ENCODE measurements at places on chromosomes 12 and 14.

DNA sequence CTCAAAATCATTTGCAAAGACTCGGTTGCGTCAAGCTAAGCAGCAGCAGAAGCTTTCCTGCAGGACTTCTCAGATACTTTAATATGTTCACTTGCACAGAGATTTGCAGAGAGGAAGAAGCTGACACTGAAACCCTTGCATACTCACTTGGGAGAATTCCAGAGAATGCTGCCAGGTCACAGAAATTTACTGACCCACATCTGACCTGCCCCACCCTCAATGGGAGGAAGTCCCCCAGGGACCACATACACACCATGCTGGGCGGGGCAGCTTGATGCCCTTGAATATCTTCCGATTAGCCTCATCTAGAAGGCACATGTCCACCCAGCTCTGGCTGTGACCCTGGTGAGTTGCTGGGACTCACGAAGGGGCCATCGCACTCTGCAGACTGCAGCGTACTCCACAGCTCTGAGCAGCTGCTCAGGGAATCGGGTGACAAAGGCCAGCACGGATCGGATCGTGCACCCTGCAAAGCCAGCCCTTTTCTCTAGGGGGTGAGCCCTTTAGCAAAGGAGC, 83.2 kb downstream of the ITPK1 start:
- H3K27ac ChIP-seq: no peak overlapping the region
- H3K27me3 ChIP-seq: no peaks in the 10 kb centered on the region
- no peak for DNase-seq
- H3K4me3 ChIP-seq: no peak overlapping the region
- peaks cover 11% of the 10 kb centered on the region for H3K4me1 ChIP-seq

GRCh38 chr14:79658769-79659168, 552.5 kb downstream of the DIO2 start:
- DNase-seq: no peak
- no peaks in the 10 kb centered on the region for H3K4me1 ChIP-seq
- no peaks in the 10 kb centered on the region for H3K36me3 ChIP-seq
- no peak overlapping the region for H3K4me3 ChIP-seq

GRCh38 chr12:75868501-75868900, 163.1 kb downstream of the PHLDA1 start:
- peak; percentile 63 for DNase-seq
- H3K27me3 ChIP-seq: no peaks in the 10 kb centered on the region
- H3K4me1 ChIP-seq: no peaks in the 10 kb centered on the region
- no peaks in the 10 kb centered on the region for H3K36me3 ChIP-seq
- no peak overlapping the region for H3K4me3 ChIP-seq

GRCh38 chr12:56127888-56128669, at the start of gene ESYT1:
ESYT1 (plus strand) TSS chr12:56128267; CDS start chr12:56128320, 53 bp downstream.
- H3K36me3 ChIP-seq: peaks cover 6% of the 10 kb centered on the region
- peaks cover 11% of the 10 kb centered on the region for H3K4me1 ChIP-seq
- H3K4me3 ChIP-seq: peak within 1 kb of the TSS; percentile 76
- H3K27ac ChIP-seq: peak within 1 kb of the TSS; percentile 94
- peak; percentile 99 for DNase-seq

Measured in prostate gland (tissue), 2 donors.